Eye (tissue), 1 donor: ENCODE measurements at places on chromosomes 1 and 21.

- no peak for DNase-seq
Measured at GRCh38 chr1:117014209-117014608, 12.6 kb downstream of the CD101 start.

DNA sequence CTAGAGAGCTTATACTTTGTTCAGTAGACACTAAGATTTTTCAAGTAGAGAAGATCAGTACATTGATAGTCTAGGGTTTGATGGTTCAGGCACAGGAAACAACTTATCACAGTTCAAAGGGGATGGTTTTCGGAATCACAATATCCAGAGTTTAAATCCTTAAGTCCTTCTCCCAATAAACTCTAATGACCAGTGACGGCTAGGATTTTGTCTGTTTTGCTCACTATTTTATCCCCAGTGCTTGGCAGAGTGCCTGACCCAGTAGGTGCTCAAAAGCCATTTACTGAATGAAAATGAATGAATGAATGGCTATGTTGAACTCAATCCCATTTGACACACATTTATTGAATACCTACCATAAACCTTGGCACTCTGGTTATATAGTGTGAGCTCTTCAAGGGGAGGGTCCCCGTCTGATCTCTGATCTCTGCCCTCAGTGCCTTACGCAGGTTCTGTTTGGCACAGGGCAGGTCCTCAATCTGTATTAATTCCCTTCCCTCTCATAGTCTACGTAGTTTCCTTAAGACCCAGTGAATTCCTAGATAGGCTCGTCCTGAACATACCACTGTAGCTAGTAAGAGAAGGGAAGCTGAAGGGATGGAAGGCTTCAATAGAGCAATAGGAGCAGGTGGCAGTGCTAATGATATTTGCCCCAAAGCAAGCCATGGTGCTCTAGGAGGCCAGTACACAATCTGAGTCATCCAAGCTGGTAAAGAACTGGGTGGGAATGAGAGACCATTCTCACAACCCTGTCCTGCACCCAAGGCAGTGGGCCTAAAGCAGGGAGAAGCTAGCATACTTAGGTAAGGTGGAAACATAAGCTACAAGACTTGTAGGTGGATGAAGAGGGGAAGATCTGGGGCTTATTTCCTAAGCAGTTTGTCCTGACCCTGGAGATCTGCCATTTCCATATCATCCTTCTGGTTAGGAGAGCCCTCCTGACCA lies 53.4 kb downstream of the DMAP1 start:
- DNase-seq = no peak

DNA sequence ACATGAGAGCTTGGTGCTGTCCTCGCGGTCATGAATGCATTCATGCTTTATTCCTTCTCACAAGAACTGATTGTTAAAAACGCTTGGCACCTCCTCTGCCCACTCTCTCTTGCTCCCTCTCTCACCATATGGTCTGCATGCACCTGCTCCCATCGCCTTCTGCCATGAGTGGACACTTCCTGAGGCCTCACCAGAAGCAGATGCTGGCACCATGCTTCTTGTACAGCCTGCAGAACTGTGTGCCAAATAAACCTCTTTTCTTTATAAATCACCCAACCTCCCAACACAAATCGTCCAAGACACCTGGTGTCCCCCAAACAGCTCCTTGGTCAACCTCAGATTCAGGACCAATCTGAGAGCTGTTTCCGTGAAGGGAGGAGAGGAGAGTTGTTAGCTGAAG lies 43.3 kb upstream of the PCBP3 start:
- DNase-seq = no peak

DNA sequence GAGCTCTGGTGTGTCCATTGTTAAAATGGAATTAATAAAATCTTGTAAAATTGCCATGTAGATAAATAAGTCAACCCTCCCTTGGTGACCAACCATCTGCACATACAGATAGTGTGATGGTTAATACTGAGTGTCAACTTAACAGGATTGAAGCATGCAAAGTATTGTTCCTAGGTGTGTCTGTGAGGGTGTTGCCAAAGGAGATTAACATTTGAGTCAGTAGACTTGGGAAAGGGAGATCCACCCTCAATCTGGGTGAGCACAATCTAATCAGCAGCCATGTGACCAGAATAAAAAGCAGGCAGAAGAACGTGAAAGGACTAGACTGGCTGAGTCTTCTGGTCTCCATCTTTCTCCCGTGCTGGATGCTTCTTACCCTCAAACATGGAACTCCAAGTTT lies 174.8 kb downstream of the LTN1 start:
- DNase-seq = no peak

DNA sequence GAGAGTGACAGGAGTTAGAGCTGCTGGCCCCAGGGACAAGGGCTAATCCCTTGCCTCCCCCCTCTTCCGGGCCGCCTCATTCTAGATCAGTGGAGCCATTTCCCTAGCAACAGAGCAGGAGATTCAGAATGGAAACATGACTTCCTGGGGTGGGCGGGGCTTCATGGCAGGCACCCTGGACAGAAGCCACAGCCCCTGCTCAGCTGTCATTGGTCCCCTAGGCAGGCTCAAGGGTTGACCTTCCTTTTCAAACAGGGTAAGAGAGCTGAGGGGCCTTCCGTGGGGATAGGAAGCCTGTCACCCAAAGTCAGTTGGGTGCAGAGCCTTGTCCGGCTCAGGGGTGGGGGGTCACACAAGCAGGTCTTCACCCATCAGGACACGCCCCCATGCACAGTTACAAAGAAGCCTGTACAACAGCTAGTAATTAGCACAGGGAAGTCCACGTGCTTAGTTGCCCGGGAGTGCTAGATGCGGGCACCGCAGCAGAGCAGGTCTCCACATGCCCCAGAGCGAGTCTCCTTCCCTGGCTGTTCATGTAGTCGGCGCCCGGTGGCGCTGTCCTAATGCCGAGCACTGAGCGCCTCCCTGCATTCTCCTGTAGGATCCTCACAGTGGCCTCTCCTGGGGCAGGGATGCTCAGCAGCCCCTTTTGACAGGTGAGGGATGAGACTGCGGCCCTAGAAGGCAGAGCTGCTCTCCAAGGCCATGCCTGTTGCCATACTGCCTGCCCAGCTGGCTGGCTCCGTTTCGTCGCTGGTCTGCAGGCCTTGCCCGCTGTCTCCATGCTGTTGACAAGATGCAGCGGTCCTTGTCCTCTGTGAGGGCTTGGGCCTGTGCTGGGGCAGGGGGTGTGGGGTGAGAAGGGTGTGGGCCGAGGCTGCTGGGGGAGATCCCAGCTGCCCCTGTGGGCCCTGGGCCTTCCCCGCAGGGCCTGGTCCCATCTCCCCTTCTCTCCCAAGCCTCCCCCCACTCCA lies 5.1 kb downstream of the TMEM201 start:
- peak; percentile 96 for DNase-seq

DNA sequence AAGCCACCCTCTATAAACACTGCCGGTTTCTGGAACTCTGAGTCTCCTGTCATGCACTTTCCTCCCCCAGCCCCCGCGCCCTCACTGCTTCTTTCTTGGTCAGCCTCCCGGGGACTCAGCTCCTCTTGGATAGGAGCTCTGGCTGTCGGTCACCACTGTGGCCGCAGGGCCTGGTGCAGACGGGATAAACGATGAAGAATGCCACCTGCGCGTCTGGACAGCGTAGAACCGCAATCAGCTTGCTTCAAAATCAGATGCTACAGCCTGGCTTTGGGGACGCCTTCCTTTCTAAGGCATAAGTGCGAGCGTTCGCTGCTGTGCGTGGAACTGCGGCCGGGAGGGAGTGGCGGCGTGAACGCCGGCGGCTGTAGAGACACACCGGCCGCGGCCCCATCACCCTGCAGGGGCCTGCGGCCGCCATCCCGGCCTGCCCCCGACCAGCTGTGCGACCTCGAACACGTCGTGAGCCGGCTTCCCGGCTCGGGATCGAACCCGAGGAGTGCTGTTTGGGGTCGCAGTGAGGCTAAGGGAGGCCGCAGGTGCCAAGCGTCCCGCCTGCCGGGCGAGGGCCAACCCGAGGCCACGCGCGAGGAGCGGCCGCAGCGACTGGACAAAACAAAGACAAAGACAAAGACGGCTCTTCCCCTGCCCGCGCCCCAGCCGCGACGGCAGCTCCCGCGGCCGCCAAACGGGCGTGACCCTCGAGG lies 688 bp downstream of the PTTG1IP start:
- DNase-seq = peak; percentile 73

DNA sequence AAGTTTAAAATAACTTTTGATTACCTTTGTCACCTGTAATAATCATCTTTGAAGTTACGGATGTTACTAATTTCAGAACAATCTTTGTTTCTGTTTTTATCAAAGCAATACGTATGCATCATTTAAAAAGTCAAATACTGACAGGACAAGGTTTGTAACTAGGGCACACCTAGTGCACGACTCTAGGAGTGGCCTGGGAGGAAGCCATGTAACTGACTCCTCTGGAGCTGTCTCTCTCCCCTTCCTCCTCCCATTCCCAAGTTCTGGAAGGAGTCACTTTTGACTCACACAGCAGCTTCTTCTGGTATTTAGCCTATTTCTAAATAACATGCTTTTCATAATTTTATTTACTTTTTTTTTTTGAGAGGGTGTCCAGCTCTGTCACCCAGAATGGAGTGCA lies 11.8 kb upstream of the RAP1GAP start:
- DNase-seq = no peak

GRCh38 chr1:99546432-99547416 lies 99.2 kb upstream of the PALMD start:
- DNase-seq = no peak

DNA sequence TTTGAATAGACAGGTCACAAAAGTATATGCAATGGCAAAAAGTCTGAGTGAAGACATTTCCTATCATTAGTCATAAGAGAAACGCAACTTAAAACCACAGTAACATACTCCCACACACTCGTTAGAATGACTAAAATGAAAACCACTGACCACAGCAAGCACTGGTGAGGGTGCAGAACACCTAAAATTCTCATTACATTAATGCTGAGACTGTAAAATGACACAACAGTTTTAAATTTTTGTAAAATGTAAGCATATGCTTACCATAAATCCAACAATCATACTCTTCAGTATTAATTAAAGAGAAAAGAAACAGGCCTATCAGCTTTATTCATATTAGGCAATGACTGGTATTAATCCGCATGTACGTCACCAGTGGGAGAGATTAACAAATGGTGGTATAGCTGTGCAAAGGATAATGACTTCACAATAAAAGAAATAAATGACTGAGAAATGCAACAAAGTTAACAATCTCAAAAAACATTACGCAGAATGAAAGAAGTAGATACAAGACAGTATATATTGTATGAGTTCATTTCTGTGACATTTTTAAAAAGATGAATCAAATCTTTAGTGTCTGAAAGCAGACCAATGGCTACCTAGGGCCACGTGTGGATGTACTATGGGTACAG lies 253.5 kb downstream of the AKT3 start:
- DNase-seq = no peak

- no peak for DNase-seq
Measured at GRCh38 chr21:31041295-31042079, 3.2 kb upstream of the KRTAP19-8 start.

GRCh38 chr1:68819190-68819829 lies 322.4 kb upstream of the DEPDC1 start:
- peak; percentile 13 for DNase-seq

DNA sequence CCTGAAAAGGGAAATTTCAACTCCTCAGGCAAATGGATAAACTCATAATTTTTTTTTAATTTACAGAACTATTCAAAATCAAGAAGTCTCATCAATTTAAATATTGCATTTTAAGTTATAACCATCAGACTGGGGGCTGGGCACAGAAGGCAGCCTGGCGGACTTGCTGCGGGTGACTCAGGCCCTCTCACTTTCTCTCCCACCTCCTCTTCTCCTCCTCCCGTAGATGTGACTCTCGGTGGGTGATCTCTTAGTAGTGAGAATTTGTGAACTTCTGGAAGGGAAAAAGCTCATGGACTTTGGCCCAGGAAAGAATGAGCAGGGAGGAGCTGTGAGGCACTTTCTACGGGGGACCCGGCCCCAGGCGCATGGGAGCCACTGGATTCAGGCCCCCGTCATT lies 32.9 kb downstream of the CLIC6 start:
- DNase-seq = no peak

DNA sequence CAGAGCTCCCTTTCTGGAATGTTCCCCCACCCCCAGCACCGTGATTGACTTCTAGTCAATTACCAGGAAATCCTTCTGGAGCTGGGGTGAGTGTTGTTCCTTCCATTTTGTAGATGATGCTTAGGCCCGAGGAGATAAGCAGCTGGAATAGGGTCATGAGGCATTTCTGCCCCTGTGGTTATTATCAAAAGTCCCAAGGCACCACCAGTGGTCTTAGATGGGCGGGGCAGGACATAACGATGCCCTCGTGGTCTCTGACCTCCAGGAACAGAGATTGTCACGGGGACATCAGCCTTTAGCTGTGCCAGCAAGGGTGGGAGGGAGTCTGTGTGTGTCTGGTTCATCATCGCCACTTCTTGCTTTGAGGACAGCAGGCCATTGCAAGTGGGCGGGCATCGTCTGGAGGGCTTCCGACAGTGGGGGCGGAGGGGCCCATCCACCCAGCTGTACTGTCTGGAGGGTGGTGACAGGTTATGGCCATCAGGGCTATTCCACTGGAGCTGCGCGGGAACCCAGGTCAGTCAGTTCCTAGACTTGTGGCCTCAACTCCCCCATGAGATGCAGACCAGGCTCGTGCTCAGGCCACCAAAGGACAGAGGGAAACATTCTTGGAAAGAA lies 22.6 kb downstream of the TNFRSF8 start:
- DNase-seq = no peak

- DNase-seq = no peak
Measured at GRCh38 chr1:206662396-206663092, 22.2 kb upstream of the MAPKAPK2 start.

- no peak for DNase-seq
Measured at GRCh38 chr1:156836041-156836654, 19.5 kb upstream of the SH2D2A start.

DNA sequence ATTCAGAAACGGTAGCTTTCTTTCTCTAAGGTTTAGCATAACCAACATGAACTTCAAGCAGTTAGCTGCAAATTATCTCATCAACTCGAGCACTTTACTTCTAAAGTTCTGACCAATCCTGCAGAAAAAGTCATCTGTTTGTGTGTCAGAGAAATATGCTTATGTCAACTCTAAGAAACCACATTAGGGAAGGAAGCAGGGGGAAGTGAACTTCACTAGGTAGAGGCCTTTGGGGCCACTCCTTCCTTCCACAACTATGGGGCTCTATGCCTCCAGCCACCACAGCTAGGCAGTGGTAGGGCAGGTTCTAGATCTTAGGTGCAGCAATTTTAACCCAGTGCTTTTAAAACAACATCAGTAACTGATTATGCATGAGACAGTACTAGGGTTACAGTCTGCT lies 375.9 kb downstream of the DSCAM start:
- no peak for DNase-seq

DNA sequence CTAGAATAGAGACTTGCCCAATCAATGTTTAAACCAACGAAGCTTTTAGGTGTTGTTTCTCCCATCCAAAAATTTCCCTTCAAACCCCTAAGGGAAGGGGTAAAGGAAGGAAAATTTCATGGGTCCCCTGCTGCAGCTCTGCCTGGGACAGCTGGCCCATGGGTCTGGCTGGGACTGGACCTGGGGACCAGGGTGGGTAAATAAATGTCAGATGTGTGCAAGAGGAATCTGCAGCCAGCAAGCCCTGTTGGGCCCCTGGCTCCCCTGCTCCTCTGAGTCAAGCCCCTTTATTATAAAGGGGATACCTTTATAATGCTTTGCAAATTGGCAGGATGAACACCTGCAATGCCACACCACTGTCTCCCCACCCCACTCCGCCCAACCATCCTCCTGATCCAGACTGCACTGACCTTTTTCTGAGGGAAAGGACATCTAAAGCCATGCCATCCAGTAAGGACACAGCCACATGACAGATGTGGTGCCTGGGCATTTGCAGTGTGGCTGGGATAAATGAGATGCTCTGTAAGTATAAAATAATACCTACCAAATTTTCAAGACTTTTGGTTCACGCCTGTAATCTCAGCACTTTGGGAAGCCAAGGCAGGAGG lies 1.9 kb upstream of the TMEM125 start:
- no peak for DNase-seq

- DNase-seq = no peak
Measured at GRCh38 chr1:29969576-29969975, 733.3 kb downstream of the PTPRU start.
